ENCODE measurements at places on chromosomes 2 and 18. TPM values are rescaled to one million over a fixed set of nuclear protein-coding genes. Genes with fewer than 3 reads are reported as not detected.

EPAS1 gene
- 182 TPM for total RNA-seq

C2orf68 gene
- total RNA-seq = 17.4 TPM

ZC3H15 gene
- 51.3 TPM for total RNA-seq

KIAA1328 gene
- total RNA-seq = 2.8 TPM

FEV gene
- not detected for total RNA-seq

OSR1 gene
- under 0.01 TPM for total RNA-seq

LYPD6B gene
- total RNA-seq = not detected

SERPINB12 gene
- not detected for total RNA-seq

IL1F10 gene
- total RNA-seq = not detected

NPHP1 gene
- total RNA-seq = 1.9 TPM

SH3RF3 gene
- total RNA-seq = 3.1 TPM

ANKZF1 gene
- 19.3 TPM for total RNA-seq

CIB4 gene
- total RNA-seq = not detected

TRIM54 gene
- total RNA-seq = 3.1 TPM

DNER gene
- 0.82 TPM for total RNA-seq

TSPYL6 gene
- total RNA-seq = not detected

MROH2A gene
- total RNA-seq = not detected

TBR1 gene
- total RNA-seq = not detected

IL18R1 gene
- 0.82 TPM for total RNA-seq

ABCA12 gene
- under 0.01 TPM for total RNA-seq

ALPG gene
- not detected for total RNA-seq

FLACC1 gene
- 0.49 TPM for total RNA-seq

CFAP53 gene
- 0.31 TPM for total RNA-seq

APOB gene
- total RNA-seq = under 0.01 TPM

G6PC2 gene
- not detected for total RNA-seq

ERBB4 gene
- total RNA-seq = under 0.01 TPM

NPPC gene
- 0.16 TPM for total RNA-seq

SERPINE2 gene
- total RNA-seq = 7.4 TPM

TEX44 gene
- not detected for total RNA-seq

CNTNAP5 gene
- total RNA-seq = under 0.01 TPM

CYP27C1 gene
- not detected for total RNA-seq

CBLN2 gene
- not detected for total RNA-seq

AQP12A gene
- not detected for total RNA-seq

All from bladder microvascular endothelial cell (primary cell).